ENCODE measurements at places on chromosomes 16 and 17.

DNA sequence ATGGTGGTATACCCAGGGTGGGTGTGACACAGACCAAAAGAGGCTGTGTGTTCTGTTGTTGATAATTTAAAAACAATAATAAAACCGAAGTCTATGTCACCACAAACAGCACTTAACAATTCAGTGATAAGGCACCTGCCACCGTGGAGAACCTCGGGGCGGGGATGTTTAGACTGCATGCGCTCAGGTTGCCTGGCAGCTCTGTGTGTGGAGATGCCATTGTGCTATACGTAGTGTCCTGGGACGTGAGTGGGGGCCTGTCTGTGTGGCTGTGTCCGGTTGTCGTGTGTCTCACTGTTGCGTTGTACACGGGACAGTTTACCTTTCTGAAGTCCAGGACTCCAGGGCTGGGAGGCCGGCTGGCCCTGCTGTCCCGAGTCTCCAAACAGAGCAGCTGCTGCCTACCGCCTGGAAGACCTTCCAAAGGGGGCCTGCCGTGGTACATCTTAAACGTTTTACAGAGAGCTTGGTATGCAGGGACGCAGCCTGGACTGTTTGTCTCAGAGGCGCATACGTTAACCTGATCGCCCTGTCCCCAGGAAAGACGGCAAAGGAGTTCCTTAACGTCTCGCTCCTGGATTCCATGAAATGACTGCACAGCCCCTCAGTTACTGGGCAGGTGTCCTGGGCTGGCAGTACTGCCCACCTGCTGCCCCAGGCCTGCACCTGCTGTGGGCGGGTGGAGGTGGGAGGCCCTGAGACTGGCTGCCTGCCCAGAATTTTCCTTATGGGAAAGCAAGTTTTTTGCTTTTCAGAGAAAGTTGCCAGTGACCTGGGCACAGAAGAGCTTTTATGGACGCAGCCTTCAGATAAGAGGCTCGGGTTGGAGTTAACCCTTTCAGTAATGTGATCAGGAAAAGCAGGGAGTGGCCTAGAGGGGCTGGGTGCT lies 19.0 kb downstream of the SPIRE2 start:
- DNase-seq, result no peak

- DNase-seq, result no peak
Observed at GRCh38 chr16:58425245-58425644, 33.0 kb downstream of the GINS3 start.

- no peak for DNase-seq
Observed at GRCh38 chr16:54140057-54140787, 146.4 kb downstream of the IRX3 start.

DNA sequence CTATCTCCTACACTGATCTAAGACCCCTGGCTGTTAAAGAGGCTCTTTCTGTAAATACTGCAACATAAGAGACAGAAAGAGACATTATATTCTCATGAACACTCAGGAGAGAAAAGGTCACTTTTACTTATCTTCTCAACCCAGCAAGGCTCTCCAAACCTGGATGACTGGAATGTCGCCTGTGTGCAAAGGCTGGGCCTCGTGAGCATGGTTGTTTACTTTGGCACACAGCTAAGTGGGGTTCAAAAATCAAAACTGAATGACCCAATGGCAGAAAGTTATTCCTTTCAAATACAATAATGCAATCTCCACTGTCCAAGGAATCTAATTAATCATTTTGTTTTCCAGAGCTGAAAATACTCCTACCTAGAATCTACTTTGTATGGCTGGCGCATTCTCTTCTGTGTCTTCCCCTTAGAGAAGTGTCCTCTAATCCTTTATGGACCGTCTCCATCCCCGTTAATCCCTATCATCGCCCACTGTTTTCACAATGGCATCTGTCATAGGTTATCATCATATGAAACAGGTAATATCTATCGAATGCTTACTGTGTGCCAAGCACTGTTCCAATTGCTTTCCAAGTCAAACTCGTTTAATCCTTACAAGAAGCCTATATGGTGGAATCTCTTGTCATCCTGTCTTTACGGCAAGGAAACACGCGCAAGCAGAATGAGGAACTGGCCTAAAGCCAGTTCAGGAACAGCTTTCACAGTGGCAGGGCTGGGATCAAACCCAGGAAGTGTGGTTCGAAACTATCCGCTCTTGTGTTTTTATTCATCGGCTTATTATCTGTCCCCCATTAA lies 1.3 kb downstream of the SLX4 start:
- no peak for DNase-seq

DNA sequence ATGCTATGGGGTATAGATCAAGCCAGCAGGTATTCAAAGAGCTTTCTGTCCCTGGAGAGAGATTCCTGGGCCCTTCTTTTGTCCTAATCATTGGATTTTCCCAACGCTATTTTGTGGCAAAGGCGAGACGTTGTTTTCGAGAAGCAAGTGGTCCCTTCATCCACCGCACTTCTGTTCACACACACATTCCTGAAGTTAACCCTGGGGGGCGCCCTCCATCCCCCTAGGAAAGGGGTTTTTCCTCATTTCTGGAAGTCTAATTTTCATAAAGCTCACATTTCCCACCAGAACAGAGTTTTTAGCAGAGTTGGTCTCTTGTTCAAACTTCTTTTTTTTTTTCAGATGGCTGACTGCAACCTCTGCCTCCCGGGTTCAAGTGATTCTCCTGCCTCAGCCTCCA lies 11.9 kb downstream of the SCGB1C2 start:
- DNase-seq, result no peak

DNA sequence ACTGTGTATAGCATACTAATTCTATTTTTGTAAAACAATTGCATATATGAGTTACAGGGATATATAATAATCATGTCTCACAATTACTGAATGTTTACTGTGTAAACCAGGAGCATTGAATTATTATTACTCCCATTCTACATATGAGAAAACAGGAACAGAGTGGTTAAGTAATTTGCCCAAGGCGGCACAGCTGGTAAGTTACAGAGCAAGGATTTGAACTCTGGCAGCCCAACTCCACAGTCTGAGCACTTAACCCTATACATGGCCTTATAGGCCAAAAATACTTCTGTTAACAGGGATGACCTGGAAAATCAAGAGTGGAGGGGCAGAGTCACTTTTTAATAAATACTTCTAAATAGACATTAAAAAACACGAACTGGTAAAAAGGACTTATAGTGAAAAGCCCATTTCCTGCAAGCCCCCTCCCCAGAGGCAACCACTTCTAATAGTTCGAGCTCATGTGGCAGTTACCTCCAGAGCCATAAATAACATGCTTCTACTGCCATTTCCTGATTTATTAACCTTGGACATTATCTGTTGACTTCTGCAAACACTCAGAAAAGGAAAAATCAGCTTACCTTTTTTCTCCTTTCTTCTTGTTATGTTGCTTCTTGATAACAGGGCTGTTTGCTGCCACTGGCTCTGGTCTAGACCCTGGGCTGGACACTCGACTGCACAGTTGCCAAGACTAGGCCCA lies 22.1 kb upstream of the ADGRG1 start:
- DNase-seq, result no peak

- DNase-seq, result no peak
Observed at GRCh38 chr17:20852239-20852989, 190.4 kb downstream of the USP22 start.

DNA sequence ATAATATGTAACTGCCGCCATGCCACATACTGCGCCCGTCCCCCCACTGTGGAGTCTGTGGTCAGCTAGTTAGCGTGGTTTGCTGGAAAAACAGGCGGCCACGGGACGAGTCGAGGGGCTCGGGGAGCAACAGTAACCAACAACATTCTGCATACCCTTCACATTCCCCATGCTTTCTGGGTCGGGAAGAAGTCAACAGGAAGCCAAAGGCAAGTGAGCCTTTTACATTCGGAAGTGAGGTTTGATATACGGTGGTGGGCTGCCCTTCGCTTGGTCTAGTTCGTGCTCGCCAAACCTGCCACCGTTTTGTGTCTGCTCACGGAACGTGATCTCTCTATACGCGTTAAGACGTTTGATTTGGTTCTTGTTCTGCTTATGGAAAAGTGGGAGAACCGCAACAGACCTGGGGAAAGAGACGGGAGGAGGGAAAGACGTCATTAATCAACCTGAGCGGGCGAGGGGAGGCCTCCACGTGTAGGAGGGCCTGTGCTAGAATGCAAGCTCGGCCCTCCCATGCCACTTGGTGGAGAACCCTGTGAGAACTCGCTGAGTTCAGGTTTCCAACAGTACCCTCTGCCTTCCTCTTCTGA lies 28.9 kb upstream of the CFAP20 start:
- no peak for DNase-seq

DNA sequence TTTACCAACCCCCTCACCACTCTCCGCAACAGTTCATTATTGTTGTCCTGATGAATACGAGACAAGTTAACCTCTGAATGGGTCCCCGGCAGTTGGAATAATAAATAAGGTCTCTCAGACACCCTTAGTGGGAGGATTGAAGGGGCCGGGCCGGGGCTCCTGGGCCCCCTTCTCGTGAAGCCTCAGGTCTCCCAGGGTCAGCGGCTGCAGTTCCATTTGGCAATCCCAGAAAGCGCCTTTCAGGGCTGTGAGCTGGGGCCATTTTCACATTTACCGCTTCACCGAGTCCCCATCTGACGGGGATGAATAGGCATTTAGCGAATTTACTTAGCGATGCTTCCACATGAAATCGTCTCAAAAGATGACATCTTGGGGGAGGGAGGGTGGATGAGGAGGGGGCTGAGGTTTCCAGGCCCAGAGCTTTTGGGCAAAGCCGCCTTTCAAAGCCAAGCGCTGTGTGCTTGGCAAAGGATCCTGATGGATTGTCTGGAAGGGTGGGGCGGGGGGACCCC lies 309.8 kb downstream of the XYLT1 start:
- no peak for DNase-seq

DNA sequence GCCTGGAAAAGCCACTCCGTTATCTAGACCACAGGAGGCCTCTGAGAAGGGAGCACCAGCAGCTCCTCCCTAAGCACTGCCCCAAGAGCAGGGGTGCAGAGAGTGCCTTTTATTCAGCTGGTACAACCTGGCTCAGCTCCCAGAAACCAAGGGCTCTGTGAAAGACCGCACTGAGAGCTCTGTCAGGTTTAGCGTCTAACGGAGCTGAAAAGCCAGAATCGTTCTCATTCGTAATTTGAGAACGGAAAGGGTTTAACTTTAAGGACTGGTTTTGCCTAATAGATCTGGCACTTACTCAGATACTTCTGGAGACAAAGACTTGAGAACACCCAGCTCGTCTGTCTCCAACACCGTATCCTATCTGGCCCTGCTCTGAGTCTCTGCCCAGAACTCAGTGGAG lies 13.5 kb downstream of the MPG start:
- no peak for DNase-seq

DNA sequence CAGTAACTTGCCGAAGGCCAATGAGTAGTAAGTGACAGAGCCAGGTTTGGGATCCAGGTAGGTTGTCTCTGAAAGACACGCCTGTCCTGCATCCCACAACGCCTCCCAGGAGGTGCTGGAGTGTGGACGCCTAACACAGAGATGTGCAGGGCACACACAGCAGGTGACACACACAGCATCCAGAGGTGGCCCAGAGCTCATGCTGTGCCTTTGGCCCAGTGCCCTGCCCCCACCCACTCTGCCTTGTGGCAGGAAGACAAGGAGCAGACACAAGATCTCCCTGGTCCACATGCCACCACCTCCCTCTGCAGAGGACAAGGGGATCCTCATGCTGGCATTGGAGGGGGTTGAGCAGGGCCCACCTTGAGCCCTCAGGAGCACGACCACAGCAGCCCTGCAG lies 14.7 kb upstream of the STH start:
- no peak for DNase-seq

- no peak for DNase-seq
Observed at GRCh38 chr16:53504665-53505064, 1.7 kb upstream of the AKTIP start.

GRCh38 chr17:38800237-38800760 lies 943 bp upstream of the PIP4K2B start:
- no peak for DNase-seq

DNA sequence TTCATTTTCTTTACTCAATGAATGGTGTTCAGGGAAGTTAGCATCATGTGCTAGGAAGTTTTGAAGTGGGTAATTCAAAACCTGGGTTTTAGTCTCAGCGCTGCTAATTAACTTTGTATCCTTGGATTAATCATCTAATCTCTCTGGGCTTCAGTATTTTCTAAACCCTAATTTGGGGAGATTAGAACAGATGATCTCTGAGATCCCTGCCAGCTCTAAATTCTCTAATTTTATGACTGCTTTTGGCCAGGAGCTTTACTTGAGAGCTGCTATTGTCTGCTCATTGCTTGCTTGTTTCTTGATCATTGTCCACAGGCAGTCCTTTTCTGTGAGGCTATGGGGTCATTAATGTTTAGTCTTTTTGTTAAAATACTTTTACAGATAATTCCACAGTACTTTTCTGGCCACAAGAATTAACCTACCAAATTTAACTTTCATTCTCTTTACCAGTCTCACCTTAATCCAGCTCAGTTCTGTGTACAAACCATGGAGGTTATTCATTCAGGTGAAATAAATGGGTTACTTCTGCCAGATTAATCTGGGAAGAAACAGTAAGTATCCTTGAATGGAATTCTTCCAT lies 28.4 kb upstream of the VWA3A start:
- no peak for DNase-seq

DNA sequence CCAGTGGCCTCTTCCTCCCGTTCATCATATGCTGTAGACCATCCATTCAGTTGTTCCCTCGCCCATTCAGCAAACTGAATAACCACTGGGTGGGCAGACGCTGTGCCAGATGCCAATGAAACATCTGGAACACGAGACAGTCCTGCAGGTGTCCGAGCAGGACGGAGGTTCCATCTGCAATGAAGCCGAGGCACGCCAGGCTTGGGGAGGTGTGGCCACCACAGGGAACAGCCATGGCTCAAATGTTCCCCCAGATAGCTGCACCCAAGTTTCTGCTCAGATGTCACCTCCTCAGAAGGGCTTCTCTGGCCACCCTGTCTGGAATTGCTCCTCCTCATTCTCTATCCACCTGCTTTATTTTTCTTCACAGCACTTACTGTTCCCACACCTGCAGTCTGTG lies 30.5 kb downstream of the UBE2O start:
- no peak for DNase-seq

DNA sequence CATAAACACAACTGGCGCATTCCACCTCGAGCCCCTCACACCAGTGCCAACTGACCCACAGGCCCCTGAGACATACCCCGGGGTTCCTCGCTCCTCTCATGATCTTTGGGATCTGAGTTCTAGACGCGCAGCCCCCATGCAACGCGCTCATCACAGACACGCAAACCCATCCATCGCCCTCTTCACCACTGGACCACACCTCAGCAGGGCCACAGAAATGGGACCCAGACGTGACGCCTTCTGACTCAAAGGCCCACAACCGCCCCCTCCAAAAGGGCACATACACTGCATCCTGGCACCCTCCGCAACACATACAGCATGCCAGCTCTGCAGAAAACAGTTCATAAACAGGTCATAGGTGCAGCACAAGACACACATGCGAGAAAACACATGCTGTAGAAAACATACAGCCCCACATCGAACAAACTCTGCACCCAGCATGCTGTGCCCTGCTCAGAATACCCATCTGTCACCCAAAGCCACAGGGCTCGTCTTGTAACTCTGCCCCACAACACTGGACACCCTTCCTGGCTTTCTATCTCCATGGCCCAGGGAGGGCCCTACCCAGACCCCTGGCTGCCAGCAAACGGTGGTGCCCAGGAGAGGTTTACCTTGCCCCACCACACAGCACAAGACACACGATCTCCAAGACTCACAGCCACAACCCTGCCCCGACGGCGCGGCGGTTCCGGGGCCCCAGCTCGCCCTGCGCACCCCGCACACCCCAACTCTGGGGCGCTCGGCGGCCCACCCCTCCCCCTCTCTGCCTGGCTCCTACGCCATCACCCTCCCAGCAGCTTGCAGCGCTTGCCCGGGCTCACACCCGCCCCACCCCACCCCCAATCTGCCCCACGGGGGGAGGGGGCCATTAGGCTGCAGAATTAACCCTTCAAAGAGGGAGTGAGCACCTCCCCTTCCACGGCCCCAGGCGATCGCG lies 887 bp downstream of the ZBTB4 start:
- no peak for DNase-seq

- no peak for DNase-seq
Observed at GRCh38 chr16:74216319-74216718, 80.3 kb upstream of the PSMD7 start.
